Caki2 (cell line): ENCODE measurements at places on chromosomes 13 and 19. TPM values are rescaled to one million over a fixed set of nuclear protein-coding genes. Genes with fewer than 3 reads are reported as not detected.

Gene CGB2
- total RNA-seq, result 3.7 TPM in 1 of 2 replicates, not detected in the other

- no peak for DNase-seq
Observed at GRCh38 chr13:27053210-27053884, 118.3 kb downstream of the USP12 start.

DNA sequence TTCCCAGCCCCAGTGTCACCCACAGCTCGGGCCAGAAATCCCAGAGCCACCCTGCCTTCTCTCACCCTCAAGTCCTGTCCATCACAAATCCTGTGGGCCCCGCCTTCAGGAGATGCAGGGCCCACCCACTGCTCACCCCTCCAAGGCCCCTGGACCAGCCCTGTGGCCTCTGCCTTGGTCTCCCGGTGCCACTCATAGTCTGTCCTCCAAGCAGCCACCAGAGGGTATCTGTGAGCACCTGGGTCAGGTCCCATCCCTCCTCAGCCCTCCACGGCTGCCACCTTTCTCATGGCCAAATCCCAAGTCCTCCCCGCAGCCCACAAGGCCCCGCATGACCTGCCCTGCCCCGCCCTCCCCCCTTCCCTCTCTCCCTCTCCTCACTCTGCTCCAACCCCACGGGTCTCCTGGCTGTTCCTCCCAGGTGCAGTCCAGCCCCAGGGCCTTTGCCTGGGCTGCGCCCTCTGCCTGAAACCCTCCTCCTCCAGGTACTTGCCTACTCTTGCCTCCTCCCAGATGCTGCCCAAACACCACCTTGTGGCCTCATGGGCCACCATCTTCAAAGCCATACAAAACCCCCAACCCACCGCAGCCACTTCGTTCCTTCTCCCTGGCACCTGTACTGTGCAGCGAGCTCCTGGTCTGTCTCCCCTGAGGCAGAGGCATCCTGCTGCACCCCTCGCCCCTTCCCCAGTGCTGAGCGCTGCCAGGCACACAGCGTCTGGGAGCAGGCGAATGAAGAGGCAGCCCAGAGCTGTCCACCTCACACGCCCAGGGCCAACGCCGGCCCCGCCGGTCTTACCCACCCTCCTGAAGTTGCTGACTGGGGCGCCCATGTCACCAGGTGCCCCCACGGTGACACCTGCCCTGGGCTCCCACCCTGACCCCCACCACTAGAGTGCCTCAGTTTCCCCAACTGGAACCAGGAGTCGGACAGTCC, 13.2 kb upstream of the UQCR11 start:
- DNase-seq, result no peak

DNA sequence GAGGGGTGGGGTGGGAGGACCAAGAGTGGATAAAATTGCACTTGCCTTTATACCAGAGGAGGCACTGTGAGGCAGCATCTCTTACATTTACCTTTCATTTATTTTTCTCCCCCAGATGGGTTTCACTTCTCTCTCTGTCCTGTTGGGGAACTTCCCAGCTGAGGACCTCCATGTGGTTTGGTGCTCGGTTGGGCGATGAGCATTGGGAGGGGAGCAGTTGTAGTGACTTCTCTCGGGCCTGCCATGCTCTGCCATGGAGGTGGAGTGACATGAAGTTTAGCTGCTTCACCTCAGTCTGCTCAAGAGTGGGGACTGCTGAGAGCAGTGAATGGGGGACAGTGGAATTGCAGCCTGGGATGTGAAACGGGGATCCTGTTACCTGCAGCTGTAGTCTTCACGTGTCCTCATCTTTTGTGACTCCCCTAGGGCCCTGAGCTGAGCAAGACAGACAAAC, 23.1 kb upstream of the CXCL17 start:
- DNase-seq, result no peak

- no peak for DNase-seq
Observed at GRCh38 chr19:38932425-38933179, 1.9 kb downstream of the MRPS12 start.

Gene STOML3
- not detected in 2 replicates for total RNA-seq

Gene ZNF497
- total RNA-seq, result 0.20 and 0.98 TPM in 2 replicates

Gene SIGLEC8
- total RNA-seq, result not detected in 2 replicates

- no peak for DNase-seq
Observed at GRCh38 chr13:25922376-25922775, 129.4 kb downstream of the SHISA2 start.

Gene A1BG
- 1.1 and 1.9 TPM in 2 replicates for total RNA-seq

Gene TUBB4A
- total RNA-seq, result 0.41 TPM in 1 of 2 replicates, not detected in the other

GRCh38 chr13:90683711-90684131, 663.8 kb upstream of the MIR17HG start:
- no peak for DNase-seq

GRCh38 chr13:50873467-50873866, 30.0 kb upstream of the DLEU7 start:
- DNase-seq, result no peak

DNA sequence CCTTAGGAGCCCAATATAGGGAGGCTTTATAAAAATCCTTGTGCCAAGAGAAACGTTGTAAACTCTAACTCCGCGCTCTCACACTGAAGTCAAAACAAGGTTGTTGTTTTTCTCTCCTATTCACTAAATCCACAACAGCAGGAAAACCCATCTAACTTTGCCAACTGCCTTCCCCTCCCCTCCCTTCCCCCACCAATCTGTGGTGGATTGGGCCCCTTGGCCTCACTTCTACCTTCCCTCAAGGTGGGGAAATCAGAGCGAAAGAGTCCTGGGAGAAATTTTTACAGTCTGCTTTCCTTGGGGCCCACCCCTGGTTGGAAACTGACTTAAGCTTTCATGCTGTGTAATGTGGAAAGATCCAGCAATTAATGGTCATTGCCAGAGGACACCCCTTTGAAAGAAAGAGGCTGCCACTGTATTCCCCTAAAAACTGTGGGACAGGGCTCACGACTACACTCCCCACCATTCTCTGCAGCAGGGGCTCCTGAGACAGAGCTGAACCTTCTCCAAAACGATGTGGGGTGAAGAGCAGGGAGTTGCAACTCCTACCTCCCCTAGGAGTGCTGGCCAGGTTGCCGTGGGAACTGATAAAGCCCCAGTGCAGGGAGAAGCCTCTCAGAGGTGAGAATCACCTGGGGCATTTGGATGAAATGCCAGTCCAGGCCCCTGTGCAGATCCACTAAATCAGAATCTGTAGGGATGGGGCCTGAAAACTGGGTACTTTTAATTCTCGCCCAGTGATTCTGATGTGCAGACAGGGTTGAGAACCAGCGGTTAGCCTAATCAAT, 1.1 kb downstream of the DHRS12 start:
- DNase-seq, result no peak

DNA sequence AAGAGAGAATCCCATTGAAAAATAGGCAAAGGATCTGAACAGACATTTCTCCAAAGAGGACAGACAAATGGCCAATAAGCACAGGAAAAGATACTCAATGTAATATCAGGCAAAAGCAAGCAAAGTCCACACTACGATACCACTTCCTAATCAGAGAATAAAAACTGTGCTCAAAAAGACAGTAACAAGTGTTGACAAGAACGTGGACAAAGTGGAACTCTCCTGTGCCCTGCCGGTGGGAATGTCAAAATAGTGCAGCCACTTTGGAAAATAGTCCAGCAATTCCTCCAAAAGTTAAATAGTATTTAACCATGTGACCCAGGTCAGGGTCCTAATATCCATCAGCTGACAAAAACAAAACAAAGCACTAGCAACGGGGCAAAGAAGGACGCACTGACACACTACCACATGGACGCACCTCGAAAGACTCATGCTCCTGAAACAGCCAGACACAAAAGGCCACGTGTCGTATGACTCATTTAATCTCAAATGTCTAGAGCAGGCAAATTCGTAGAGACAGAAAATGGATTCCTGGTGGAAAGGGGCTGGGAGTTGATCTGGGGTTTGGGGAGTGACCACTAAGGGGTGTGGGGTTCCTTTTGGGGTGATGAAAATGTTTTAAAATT, 5.2 kb downstream of the MIER2 start:
- DNase-seq, result no peak

Gene C13orf42
- total RNA-seq, result not detected in 2 replicates

DNA sequence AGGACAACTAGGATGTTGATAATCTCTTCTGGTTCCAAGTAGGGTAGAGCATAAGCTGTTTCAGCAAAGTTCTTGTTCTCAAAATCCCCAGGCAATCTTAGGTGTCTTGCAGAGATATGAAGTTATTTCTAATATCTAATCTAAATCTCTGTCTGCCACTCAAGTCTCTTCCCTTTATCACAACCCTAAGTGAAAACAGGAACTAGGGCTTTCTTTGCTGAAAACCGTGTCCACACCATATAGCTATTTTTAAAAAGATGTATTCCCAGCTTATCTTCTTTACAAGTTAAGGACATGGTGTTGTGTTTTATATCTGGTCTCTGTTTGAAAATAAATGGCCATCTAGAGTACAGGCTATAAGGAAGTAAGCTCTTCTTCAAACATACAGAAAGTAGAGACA, 11.3 kb upstream of the RNASEH2B start:
- DNase-seq, result no peak

DNA sequence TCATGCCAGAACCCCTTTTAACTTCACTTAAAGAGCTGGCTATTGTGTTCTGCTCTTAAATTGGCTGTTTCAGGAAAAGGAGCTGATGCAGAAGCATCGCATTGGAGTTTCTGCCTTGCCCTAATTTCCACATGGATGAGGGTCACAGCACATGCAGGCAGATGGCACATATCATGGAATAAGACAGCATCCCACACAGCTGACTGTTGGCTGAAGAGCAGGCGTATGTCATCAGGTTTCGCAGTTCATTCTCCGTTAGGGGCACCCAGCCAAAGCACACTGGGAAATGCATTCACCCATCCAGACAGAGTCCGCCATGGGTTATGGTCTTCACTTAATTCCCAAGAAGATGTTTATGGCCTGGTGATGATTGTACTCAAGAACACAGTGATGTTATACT, 572.5 kb downstream of the LIG4 start:
- DNase-seq, result no peak

GRCh38 chr13:27790523-27790922, 1.8 kb upstream of the GSX1 start:
- no peak for DNase-seq

DNA sequence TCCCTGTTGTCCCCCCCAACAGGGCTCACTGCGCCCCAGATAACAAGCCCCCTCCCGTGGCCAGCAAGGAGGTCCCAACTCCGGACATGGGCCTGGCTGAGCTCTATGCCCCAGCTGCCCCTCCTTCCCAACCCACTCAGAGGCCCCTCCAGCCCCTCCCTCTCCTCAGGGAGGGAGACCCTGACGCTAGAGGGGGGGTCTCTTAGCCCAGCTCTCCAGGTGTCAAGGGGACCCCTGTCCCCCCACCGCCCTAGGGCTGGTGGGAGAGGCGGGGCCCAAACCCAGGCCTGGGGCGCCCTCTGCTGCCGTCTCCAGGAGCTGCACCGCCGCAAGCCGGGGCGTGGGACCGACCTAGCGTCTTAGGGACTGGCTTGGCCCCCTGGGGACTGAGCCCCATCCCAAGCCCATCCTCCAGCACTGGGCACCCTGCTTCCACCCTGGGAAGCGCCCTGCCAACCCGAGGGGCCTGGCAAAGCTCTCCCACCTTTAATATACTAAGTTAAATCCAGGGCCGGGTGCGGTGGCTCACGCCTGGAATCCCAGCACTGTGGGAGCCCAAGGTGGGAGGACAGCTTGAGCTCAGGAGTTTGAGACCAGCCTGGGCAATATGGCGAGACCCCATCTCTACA, 1.4 kb downstream of the GRIN3B start:
- no peak for DNase-seq
